Activated naive CD8-positive, alpha-beta T cell treated with anti-CD3 and anti-CD28 coated beads, Interleukin-2, amount 50 U/mL, for 24 hours (primary cell): ENCODE measurements at places on chromosomes 5 and 9.
A peak's percentile ranks its signal among the peaks of the same experiment; 100 is the strongest.

DNA sequence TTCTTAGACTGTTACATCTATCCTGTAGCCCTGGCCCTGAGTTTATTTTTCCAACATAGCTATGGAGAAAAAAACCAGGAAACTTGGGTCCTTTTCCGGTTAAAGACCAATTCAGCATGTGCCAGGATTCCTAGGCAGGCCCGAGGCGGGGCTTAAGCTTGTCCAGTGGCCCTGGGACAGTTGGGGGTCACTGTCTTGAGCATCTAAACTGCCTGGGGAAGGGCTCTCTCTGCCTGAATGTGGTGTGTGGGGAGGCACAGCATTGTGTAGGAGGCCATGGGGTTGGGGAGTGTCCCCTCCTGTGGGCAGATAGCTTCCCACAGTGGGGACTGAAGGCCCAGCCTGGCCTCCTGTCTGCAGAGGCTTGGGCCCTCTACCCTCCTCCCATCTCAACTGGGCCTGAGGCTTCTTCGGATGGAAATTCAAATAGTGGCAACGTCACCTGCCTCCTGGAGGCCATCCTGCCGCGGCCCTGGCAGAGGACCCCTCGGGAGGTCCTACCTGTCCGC, 88.8 kb downstream of the PHF2 start:
- DNase-seq: no peak

DNA sequence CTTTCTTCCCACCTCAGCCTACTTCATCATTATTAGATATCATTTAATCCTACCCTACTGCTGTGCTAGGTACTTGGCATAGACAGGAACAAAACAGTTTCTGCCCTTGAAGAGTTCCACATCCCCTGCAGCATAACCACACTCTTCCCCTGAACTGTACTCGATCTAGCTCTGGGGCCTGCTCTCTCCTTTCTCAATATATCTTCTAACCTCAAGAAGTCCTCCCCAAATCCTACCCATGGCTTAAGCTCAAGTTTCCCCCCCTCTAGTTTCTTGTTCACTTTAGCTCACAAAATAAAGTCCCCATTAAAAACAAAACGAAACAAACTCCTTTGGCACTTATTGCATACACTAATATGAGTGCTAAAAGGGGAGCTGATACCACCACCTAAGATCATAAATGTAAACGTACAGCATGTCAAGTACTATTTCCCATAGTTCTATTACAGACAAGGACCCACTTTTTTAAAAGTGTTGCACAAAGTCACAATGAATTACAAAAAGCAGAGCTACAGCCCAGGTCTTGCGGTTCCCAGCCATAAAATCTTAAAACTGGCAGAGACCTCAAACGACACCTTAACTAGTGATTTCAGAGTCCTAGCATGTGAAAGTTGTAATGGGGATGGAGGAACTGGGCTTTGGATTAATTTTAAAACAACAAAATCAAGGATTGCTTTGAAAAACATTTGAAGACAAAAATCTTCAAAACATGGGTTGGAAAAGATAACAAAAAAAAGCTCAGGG, 80.7 kb downstream of the PTPDC1 start:
- no peak for DNase-seq

DNA sequence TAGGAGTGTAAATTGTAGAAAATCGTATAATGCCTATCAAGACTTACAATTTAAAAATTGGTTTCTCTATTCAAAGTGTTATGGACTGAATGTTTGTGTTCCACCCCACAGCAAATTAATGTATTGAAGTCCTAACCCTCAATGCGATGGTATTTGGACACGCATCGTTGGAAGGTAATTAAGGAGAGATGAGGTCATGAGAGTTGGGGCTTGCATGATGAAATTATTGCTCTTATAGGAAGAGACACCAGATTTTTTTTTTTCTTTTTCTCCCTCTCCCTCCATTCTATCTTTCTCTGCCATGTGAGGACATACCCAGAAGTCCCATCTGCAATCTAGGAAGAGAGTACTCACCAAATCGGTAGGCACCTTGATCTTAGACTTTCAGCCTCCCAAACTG, 189.2 kb downstream of the MAN2A1 start:
- DNase-seq: no peak

- DNase-seq: no peak
These were observed 401.3 kb downstream of the BNC2 start for GRCh38 chr9:16469184-16469583.

DNA sequence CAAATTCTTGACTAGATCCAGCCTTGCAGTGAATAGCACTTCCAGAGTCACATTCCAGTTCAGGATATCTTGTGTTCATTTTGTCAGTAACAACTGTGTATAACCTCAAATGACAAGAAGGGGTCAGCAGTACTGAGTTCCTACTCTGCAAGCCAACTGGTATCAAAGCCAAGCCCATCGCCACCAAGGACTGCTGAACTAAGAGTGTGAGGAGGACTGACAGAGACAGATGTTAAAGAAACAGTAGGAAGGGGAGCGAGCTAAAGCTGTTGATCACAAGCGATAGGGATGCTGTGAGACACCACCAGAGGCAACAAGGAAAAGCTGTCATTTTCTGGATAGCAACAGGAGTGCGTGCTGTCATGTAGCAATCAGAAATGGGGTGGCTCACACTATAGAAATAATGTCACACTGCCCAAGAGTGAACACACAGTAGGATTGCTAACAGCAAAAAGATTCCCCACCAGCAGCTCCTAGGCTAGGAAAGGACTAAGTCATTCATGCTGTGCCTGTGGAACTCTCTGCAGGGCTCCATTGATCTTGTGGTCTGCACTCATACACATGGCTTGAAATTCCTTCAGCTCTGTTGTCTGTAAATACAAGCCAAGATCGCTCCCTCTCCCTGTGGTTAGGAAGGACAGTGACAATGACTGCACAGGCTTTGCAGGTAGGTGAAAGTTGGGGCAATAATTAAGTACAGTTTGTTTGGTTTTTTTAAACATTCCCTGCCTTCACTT, 658.6 kb downstream of the NR2F1-AS1 start:
- DNase-seq: no peak

- DNase-seq: no peak
These were observed 737.3 kb downstream of the MTRR start for GRCh38 chr5:8606231-8606630.

GRCh38 chr9:89999534-90000370, 394.9 kb downstream of the GADD45G start:
- DNase-seq: peak; percentile 68

DNA sequence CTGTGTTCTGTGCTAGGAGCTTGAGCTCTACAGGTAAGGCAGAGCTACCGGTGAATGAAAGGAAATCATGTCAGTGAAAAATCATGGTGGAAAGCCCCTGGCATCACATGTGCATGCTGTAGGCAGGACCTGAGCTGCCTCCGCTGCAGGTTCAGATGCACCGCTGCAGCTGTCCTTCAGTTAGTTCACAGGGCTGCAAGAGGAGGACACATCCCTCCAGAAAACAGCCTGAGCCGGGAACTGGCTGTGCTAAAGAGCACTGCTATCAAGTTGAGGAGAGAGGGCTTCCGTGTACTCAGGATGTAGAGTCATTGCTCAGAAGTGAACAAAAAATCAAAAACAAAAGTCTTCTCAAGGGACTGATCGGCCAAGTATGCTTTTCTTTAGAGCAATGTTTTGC, 138.6 kb downstream of the ERCC6L2 start:
- peak; percentile 43 for DNase-seq

DNA sequence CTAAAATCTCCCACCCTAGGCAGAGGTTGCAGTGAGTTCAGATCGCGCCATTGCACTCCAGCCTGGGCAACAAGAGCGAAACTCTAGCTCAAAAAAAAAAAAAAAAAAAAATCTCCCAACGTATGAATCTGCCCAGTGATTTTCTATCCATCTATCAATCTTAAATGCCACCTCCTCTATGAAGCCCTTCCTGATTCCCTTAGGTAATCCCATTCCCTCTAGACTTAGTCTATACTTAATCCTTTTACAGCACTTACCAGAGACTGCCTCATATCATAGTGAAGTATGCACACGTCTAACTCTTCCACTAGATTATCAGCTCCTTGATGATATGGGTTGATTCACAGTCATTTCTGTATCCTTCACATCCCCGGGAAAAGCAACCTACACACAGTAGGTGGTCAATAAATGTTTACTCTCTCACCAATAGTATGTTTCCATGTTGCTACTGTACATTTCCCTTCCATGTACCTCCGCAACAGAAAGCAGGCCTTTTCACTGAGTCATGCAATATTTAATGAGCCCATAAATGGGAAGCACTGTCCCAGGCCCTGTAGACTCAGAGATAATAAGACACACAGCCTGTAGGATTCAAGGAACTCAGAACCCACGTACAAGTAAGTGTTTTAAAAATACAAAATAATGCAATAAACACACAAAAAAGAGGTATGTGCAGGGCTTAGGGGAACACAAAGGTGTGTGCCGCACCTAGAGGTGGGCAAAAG, 1.2 kb downstream of the DROSHA start:
- no peak for DNase-seq

DNA sequence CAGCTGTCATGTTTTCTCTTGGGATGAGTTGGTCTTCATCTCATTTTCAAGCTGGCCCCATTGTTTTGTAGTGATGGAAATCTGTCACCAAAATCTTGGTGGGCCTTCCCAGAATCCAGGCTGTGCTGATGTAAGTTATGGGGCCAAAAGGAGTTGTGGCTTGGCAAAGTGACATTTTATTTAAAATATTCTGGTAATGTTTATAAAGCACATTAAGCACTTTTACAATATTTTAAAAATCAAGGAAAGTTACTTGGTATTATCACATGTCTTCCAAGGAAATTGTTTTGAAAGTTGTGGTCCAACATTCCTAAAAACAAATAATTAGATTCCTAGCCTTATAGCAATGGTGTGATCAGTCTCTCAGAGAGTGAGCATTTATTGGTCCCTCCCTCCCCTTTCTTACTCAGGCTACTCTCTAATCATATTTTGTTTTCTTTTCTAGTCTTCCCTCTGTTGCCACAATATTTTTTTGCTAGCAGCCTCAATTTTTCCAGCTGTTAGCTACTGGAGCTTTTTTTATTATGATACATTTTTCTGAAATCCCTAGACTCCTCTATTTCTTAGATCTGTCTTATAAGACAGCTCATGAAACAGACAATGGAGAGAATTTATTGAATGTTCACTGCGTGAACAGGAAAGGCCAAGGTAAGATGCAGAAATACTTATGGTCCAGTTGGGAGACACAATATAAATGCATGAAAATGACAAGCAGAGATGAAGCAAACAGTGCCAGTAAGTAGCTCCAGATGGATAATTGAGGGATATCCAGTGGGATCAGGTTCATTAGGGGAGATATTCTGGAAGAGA, 408.1 kb upstream of the ZNF608 start:
- no peak for DNase-seq

GRCh38 chr5:157598350-157598936, 22.9 kb upstream of the ADAM19 start:
- DNase-seq: no peak
